ENCODE measurements at places on chromosomes 4 and X. TPM values are rescaled to one million over a fixed set of nuclear protein-coding genes. Genes with fewer than 3 reads are reported as not detected.
A peak's percentile ranks its signal among the peaks of the same experiment; 100 is the strongest.

GRCh38 chr4:173880897-173881296 is 350.9 kb upstream of the HAND2 start:
- no peaks in the 10 kb centered on the region for H3K4me1 ChIP-seq
- H3K36me3 ChIP-seq = no peaks in the 10 kb centered on the region
- no peaks in the 10 kb centered on the region for H3K27me3 ChIP-seq

DNA sequence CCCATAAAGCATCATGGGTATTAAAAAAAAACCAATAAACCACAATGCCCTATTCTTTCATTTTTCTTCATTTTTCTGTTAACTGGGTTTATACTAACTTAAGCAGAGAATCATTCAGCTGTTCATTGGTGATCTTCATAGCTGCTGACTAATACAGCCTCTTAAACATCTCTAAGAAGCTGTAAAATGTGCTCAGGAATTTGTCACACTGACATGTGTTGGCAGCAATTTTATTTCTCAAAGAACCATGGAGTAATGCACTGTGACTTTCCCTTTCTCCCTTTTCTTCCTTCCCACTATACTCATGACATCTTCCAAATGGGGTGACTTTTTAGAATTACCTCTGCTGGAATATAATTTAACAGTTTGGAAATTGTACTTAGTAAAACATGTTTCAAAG is 315.4 kb downstream of the ANTXR2 start:
- H3K27ac ChIP-seq = no peak overlapping the region
- H3K4me1 ChIP-seq = no peaks in the 10 kb centered on the region
- no peaks in the 10 kb centered on the region for H3K36me3 ChIP-seq
- no peaks in the 10 kb centered on the region for H3K27me3 ChIP-seq
- DNase-seq = no peak

The TASL gene
- 5.8 TPM for total RNA-seq

DNA sequence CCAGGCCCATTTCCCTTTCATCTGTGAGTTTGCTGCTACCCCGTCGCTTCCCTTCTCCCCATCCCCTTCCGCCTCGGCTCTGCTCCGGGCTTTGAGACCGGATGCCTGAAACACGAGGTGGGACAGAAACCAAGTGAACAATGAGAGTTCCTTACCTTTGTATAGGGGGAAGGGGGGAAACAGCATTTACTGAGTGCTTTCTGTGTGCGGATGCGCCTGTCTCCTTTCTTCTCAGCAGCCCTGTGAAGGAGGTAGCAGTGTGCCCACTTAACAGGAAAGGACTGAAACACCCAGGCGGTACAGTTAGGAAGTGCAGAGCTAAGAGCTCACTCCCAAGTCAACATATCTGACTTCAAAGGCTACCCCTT is 43.2 kb upstream of the TMSB15B start:
- no peak for DNase-seq
- peak overlapping the region; percentile 72 for H3K27ac ChIP-seq
- no peaks in the 10 kb centered on the region for H3K36me3 ChIP-seq
- H3K4me3 ChIP-seq = peak overlapping the region; percentile 53
- H3K27me3 ChIP-seq = peaks cover 3% of the 10 kb centered on the region
- H3K4me1 ChIP-seq = no peaks in the 10 kb centered on the region

DNA sequence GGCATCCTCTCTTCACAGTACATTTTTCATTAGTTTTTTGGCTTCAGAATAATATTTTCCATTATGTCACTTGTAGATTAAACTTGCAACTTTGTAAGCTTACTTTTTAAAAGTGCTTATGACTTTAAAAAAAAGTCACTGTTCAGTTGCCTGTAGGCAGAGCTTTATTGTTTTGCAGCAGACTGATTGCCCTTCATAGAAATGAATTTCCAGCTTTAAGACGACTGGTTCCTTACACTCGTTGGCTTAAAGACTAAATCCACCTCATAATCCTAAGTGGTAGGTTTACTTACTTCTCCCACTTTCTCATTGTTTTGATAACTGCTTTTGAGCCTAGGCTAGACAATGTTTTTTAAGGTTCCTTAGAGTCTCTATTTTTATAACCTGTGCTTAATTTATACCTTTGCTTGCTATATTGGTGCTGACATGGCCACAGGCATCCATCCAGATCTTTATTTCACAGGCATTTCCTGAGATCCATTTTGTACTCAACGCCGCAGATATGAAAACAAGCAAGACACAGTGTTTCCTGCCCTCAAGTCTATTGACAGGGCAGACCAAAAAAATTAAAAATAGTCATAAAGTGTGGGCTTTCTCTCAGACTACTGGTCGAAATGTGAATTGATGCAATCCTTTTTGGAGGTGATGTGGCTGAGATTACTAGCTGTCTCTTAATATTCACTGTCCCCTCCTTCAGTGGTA is 12.6 kb upstream of the IL13RA2 start:
- peak overlapping the region; percentile 10 for H3K27ac ChIP-seq
- H3K4me1 ChIP-seq = no peaks in the 10 kb centered on the region
- H3K36me3 ChIP-seq = no peaks in the 10 kb centered on the region
- H3K4me3 ChIP-seq = no peak overlapping the region
- H3K27me3 ChIP-seq = no peaks in the 10 kb centered on the region

The GSX2 gene
- total RNA-seq = not detected

The DACH2 gene
- total RNA-seq = not detected

The HSFX1 gene
- 0.91 TPM for total RNA-seq

The DCLK2 gene
- total RNA-seq = 6.1 TPM

- H3K27ac ChIP-seq = no peak overlapping the region
- no peak overlapping the region for H3K4me3 ChIP-seq
- no peaks in the 10 kb centered on the region for H3K36me3 ChIP-seq
These were observed 27.0 kb downstream of the EIF2S3 start for GRCh38 chrX:24081661-24082154.

DNA sequence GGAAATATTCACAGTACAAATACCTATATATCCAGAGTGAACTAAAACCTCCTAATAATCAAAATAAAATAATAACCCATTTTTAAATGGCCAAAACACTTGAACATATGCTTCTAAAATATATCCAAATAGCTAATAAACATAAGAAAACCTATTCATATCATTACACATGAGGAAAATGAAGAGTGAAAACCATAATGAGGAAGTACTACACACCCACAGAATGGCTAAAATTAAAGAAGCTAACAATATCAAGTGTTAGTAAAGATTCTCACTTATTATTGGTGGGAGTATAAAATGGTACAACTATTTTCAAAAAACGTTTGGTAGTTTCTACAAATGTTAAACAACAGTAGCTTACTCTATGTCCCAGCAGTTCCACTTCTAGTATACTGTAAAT is 92.1 kb downstream of the KLHL13 start:
- DNase-seq = no peak
- H3K36me3 ChIP-seq = no peaks in the 10 kb centered on the region
- no peak overlapping the region for H3K4me3 ChIP-seq
- no peaks in the 10 kb centered on the region for H3K4me1 ChIP-seq
- H3K27me3 ChIP-seq = no peaks in the 10 kb centered on the region

GRCh38 chr4:65046192-65047133 is 623.8 kb downstream of the EPHA5 start:
- H3K4me3 ChIP-seq = no peak overlapping the region
- no peak overlapping the region for H3K27ac ChIP-seq
- H3K27me3 ChIP-seq = no peaks in the 10 kb centered on the region
- no peaks in the 10 kb centered on the region for H3K36me3 ChIP-seq
- DNase-seq = no peak

The OPN1LW gene
- total RNA-seq = not detected

The AFM gene
- total RNA-seq = not detected

The UGT8 gene
- total RNA-seq = 2.0 TPM

The ANTXR2 gene
- total RNA-seq = 34.2 TPM

DNA sequence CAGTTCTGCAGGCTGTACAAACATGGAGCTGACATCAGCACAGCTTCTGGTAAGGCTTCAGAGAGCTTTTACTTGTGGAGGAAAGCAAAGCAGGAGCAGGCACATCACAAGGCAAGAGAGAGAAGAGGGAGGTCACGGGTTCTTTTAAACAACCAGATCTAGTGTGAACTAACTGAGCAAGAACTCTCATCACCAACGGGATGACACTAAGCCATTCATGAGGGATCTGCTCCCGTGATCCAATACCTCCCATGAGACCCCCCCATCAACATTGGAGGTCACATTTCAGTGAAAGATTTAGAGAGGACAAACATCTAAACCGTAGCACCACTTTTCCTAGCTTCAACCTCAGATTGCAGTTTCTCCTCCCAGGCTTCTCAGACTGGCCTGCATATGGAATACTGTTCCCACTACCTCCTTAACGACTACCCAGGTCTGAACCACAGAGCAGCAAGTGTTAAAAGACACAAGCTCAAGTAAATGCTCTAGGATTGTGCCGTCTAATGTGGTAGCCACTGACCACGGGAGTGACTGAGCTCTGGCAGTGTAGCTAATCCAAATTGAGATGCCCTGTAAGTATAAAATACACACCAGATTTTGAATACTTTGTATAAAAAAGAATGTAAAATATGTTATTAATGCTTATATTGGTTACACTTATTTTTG is 192.7 kb downstream of the PTTG2 start:
- H3K36me3 ChIP-seq = no peaks in the 10 kb centered on the region
- no peak overlapping the region for H3K4me3 ChIP-seq
- H3K27me3 ChIP-seq = no peaks in the 10 kb centered on the region

DNA sequence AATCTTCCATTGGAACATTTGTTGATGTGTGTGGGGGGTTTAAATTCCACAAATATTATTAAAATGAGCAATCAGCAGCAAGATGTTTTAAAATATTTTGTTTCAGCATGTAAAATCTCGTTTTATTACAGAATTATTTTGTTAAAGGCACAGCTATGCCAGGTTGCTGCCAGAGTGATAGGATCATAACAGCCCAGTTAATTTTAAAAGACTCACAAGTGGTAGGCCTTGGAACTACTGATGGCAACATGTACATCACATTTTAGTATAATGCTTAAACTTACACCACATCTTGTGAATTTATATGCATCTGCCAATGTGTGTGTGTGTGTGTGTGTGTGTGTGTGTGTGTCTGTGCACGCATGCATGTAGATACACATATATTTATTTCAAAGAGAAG is 97.8 kb upstream of the SPRY1 start:
- no peaks in the 10 kb centered on the region for H3K4me1 ChIP-seq
- H3K4me3 ChIP-seq = no peak overlapping the region
- H3K27me3 ChIP-seq = no peaks in the 10 kb centered on the region
- H3K27ac ChIP-seq = no peak overlapping the region
- H3K36me3 ChIP-seq = no peaks in the 10 kb centered on the region

The TACC3 gene
- total RNA-seq = 47.4 TPM

- H3K27me3 ChIP-seq = no peaks in the 10 kb centered on the region
- no peak overlapping the region for H3K4me3 ChIP-seq
- no peaks in the 10 kb centered on the region for H3K36me3 ChIP-seq
- H3K4me1 ChIP-seq = peaks cover 2% of the 10 kb centered on the region
- no peak for DNase-seq
These were observed 69.8 kb downstream of the FBXL5 start for GRCh38 chr4:15585331-15585730.

DNA sequence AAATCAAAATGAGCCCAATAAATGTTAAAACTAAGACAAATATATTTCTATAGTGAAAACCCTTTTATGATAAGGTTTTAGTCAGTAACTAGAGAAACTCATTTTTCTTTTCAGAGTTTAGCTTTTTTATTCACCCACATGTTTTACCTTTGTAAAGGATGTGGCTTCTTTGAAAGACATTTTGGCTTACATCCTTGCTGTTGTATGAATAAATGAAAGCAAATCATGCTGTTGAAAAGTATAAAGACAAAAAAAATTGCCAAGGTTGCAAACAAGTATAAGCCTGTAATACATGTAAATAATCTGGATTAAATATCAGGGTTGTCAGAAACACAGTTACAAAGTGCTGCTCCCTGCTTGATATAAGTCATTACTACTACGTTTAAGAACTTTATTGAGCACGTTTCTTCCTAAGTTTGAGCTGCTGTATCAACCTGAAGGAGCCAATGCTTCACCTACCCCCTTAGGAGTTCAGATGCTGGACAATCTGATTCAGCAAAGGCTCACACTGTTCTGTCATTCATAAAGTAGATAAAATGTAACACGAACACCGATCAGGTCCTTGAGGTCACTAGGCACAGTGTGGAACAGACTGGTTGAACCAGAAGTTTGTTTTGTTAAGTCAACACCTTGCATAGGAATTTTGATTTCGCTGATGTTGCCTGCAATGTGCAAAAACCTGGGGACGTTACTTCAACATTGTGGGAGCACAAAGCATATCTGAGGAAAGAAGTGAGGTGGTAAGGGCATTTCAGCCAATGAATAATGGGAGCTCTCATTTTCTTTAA is 321.2 kb upstream of the BMP3 start:
- H3K27me3 ChIP-seq = no peaks in the 10 kb centered on the region
- H3K27ac ChIP-seq = no peak overlapping the region
- no peak for DNase-seq
- no peaks in the 10 kb centered on the region for H3K4me1 ChIP-seq
- no peaks in the 10 kb centered on the region for H3K36me3 ChIP-seq

GRCh38 chr4:162891788-162892707 is 274.6 kb downstream of the NAF1 start:
- H3K27ac ChIP-seq = no peak overlapping the region
- no peaks in the 10 kb centered on the region for H3K27me3 ChIP-seq
- H3K4me1 ChIP-seq = no peaks in the 10 kb centered on the region
- DNase-seq = no peak
- no peaks in the 10 kb centered on the region for H3K36me3 ChIP-seq

DNA sequence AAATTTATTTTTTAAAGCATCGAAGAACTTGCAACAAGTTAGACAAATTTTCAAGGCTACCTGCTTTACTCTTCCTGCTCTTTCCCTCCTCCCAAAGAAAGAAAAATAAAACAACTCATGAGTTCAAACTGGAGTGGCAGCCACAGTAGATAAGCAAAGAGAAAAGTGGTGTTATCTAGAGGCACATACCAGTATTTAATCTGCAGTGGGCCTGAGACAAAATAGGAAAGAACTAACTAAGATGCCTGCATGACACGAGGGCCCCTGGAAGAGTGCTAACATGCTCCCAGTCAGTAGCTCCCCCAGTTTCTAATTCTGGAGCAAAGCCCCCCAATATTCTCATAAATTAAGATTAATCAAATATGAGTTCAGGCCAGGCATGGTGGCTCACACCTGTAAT is 7.9 kb downstream of the ARL9 start:
- H3K27ac ChIP-seq = no peak overlapping the region
- no peaks in the 10 kb centered on the region for H3K4me1 ChIP-seq
- DNase-seq = no peak
- no peaks in the 10 kb centered on the region for H3K36me3 ChIP-seq
- no peak overlapping the region for H3K4me3 ChIP-seq

The GPR34 gene
- 7.6 TPM for total RNA-seq

- DNase-seq = no peak
- H3K36me3 ChIP-seq = no peaks in the 10 kb centered on the region
- H3K4me1 ChIP-seq = no peaks in the 10 kb centered on the region
- no peak overlapping the region for H3K4me3 ChIP-seq
- no peaks in the 10 kb centered on the region for H3K27me3 ChIP-seq
These were observed 22.4 kb downstream of the GPM6A start for GRCh38 chr4:175789647-175790046.
